ENCODE measurements at places on chromosomes 1 and 21.

GRCh38 chr21:15063814-15064575 lies 805 bp downstream of the NRIP1 start:
- DNase-seq: no peak

DNA sequence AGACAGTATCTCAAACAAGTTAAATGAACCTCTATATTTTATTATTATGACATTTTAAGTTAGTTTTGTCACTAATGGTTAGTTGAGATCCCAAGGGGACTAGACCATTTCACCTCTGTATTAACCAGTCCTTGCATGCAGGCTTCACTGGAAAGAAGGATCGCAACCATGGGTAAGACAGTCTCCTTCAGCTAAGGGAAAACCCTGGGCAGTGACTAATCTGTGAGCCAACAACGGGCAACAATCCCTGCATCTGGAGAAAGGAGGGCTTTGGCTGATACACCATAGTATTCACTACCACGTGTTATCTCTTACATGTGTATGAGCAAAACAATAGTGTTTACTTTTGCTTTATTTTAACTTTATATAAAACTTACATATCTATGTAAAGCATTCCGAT lies 708.8 kb upstream of the CHRM3 start:
- peak; percentile 20 for DNase-seq

- no peak for DNase-seq
Observed at GRCh38 chr1:182107209-182107608, 45.7 kb upstream of the ZNF648 start.

DNA sequence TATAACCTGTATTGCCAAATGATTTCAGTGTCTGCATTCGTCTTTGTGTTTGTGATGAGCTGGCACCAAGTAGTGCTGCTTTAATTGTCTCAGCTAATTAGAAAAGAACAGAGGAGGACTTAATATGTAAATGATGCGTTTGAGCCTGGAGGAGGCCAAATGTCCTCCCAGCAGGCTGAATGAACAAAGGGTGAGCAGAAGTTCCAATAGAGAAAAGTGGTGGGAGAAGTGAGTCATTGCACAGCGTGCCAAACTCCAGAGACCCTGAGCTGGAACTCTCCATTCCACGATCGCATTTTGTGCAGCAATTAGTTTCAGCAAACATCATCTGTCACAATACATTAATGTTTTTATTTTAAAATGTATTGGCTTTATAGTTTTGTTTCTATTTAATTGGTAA lies 17.9 kb downstream of the ETV3L start:
- no peak for DNase-seq

- DNase-seq: no peak
Observed at GRCh38 chr1:203726417-203726867, 38.5 kb upstream of the LAX1 start.

- peak; percentile 13 for DNase-seq
Observed at GRCh38 chr1:184222652-184223052, 164.2 kb upstream of the C1orf21 start.

DNA sequence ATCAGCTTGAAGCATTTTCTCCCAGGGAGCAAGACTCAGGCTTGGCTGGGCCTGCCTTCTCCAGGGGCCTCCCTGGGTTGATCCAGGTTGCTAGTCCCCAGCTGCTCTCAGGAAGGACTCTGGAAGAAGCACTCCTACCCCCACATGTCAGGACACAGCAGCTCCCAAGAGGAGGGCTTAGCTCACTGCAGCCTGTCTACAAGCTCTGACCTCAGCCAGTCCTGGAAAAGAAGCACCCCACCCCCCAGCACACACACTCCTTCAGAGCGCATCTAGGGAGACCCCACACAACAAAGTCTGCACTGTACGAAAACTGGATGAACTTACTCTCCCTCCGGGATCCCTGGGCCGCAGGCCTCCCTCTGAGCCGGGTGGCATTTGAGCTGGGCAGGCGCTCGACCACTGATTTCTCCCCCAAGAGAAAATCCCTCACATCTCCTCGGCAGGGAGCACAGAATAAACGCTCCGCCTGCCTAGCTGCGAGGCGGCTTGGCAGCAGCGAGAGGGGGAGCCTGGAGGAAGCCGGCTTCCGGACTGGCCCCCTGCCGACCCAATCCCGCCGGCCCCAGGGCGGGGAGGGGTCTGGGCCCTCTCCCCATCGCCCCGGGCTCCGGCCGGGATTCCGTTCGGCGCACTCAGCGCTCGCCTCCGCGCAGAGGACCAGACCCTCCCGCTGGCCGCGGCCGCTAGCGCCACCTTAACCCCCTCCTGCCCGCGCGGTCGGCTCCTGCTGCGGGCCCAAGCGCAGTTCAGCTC lies at the start of gene KCNA2:
Gene KCNA2, minus strand, starts transcription at position 458 of the 756 bp plus-strand sequence. CDS start 1,576 bp downstream, outside the sequence.
- DNase-seq: no peak

- DNase-seq: no peak
Observed at GRCh38 chr1:9601942-9602793, 13.5 kb downstream of the TMEM201 start.

GRCh38 chr1:170395149-170395548 lies 136.8 kb upstream of the GORAB start:
- DNase-seq: no peak

- peak; percentile 23 for DNase-seq
Observed at GRCh38 chr1:17696417-17697301, 58.5 kb upstream of the ACTL8 start.

DNA sequence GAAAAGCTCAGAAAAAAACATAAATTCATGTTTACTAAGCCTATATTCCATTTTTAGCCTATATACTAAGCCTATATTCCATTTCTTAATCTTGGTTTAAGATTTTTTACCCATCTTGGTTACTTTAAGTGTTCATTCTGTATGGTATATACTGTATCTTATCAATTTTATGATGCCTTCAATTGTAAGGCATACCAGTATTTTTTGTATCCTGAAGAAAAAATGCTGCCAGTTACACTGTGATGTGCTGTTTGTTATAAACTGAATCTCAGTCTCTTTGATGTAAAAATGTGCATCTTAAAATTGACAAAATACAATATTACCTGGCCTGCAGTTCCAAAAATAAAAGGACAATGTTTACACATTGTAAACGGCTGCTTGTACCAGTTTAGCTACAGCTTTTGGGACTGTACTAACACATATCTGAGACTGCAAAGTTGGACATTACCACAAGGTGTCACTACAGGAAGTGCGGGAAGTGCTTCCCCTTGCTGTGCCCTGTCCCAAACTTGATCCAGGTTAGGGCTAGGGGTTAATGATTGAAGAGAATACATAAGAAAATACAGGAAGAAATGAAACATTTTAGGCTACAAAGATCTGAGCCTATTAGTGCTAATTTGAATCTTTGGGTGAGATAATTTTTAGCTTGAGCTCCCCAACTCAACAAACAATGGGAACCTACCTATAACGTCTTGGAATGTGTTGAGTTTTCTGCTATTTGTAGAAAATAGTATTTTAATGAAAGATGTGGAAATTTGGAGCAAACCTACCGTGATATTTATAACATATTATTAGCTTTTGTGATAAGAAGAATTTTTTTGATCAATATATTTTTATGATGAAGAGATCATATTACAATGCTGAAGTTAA lies 108.9 kb downstream of the LBR start:
- DNase-seq: peak; percentile 3

Data from GM04503 (cell line).